ENCODE measurements at places on chromosomes 3 and 15. TPM values are rescaled to one million over a fixed set of nuclear protein-coding genes. Genes with fewer than 3 reads are reported as not detected.

AP3B2 gene
- under 0.01 TPM for total RNA-seq

C3orf80 gene
- total RNA-seq = not detected

DNA sequence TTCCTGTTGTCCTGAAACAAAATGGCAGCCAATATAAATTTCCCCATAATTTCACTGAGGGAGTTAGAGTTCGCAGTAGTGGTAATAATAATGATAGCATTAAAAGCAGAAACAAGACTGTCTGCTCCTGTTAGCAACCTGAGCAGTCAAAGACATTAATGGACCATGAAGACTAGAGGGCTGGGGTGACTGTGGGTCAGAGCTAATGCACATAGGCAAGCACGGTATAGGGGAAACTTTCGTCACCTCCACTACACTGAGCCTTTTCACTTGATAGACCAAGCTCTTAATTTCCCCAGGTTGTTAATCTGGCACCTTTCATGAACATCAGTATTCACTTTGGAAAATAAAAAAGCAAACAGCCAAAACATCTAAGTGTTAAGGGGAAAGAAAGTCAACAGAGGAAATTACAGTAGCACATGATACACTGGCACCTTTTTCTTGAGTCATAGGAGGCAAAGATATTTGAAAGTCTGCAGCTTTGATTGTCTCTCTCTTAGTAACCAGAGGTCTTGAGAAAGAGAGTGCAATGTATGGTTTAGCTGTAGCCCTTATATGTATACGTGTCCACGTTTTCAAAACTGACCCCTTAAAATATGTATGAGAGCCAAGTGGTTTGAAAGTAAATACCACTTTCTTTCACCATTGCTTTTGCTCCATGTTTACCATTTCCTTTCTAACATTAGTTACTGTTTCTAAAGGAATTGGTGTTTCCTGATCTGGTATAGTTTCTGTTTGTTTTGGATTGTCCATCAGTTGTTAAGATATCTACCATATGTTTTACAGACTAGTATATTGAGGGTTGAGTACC lies 104.8 kb downstream of the FILIP1L start:
- no peak for DNase-seq

GRCh38 chr3:134904776-134905646 lies 110.0 kb downstream of the EPHB1 start:
- no peak for DNase-seq

GRCh38 chr3:41026394-41027177 lies 172.7 kb upstream of the CTNNB1 start:
- peak; percentile 15 for DNase-seq

DNA sequence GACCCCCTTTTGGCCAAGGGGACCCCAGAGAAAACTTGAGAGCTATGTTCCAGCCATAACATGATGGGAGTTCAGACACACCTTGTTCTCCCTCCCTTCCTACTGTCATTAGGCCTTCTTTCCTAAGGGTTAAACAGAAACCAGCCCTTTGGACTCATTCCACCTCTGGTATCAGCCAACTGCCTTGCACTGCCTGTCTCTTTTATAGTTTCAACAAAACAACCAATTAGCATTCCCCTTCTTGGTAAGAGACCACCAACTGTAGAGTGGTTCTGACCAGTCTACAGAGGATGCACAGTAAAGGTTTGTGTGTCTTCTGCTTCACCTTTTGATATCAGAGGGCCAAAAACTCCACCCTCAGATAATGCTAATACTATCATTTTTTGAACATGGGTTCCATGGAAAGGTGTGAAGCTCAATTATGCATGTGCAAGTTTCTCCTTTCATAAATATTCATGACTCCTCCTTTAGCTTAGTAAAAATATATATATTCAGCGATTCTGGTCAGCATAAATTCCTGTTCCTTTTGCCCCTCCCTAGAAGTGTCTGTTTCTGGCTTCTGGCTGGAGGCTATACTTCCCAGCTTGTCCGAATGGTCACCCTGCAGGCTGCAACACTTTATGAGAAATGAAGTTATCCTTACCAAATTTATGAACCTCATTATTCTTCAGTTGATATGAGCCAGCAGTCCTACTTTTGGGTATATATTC lies 55.9 kb downstream of the SERP1 start:
- no peak for DNase-seq

MEGF11 gene
- total RNA-seq = 3.7 TPM

DNA sequence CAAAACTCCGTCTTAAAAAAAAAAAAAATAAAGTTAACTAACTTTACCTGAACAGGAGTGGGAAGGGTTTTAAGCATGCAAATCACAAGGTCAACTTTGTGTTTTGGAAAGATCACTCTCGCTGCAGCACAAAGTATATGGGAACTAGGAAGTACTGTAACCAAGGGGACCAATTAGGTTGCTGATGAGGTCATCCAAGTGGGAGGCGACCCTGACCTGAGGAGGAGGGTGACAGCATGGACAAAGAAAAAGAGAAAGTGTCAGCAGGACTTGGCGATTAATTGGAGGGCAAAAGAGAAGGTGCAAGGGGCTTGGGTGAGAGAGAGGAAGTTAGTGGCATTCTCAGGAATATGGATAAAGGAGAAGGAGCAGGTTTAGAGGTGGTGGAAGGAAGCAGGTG lies 89.5 kb upstream of the ZBED2 start:
- DNase-seq = no peak

PP2D1 gene
- not detected for total RNA-seq

GRCh38 chr3:163878396-163878795 lies 1199.9 kb downstream of the SI start:
- DNase-seq = no peak

DNA sequence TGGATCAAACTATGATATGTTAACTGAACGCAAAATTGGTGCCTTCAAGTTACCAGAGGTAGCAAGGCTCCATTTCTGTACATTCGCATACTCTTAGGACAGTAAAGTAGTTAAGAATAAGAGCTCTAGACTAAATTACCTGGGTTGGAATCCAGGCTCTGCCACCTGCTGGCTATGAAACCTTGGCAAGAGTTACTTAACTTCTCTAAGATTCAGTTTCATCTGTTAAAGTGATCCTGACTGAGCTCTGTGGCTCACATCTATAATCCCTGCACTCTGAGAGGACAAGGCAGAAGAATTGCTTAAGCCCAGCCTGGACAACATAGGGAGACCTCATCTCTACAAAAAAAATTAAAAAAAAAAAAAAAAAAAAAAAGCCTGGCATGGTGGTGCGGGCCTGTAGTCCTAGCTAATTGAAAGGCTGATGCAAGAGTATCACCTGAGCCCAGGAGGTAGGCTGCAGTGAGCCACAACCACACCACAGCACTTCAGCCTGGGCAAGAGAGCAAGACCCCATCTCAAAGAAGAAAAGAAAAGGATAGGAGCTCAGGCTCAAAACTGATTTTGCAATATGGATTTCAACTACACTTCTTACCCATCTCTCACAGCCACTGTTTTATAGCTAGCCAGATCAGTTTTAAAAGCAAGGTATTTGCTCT lies 21.3 kb downstream of the GSK3B start:
- DNase-seq = no peak

NDN gene
- 77.3 TPM for total RNA-seq

GRCh38 chr15:36863570-36863969 lies 236.8 kb downstream of the MEIS2 start:
- no peak for DNase-seq
